ENCODE measurements at places on chromosomes 4 and X.

GRCh38 chrX:71815121-71815905 lies 52.2 kb downstream of the CXorf49B start:
- no peak for DNase-seq

DNA sequence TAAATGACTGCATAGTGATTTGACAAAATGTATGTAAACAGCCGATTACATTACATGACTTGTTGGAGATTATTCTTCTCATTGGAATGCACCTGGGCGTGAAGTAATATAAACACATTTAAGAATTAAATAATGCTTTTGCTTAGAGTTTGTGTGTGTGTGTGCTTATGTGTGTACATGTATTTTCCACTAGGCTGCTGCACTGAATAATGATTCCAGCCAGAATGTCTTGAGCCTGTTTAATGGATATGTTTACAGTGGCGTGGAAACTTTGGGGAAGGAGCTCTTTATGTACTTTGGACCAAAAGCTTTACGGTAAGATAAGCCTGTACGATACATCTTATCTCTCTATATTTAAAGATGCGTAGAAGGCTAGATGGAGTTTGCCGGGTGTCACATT lies 12.6 kb downstream of the NEIL3 start:
- no peak for DNase-seq

- DNase-seq: no peak
Measured at GRCh38 chrX:31497086-31497485, 425.2 kb upstream of the FTHL17 start.

DNA sequence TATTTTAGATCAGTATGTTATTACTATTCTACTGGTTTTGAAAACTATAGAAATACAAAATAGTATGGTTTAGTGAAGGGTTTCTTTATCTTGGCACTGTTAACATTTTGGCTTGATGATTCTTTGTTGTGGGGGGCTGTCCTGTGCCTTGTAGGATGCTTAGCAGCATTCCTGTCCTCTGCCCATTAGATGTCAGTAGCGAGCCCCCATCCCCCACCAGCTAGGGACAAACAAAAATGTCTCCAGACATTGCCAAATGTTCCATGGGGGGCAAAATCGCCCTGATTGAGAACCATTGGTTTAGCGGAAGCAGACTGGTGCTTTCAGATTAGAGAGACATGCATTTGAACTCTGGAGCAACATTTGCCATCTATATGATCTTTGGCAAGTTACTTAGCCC lies 23.3 kb downstream of the SPARCL1 start:
- DNase-seq: no peak

DNA sequence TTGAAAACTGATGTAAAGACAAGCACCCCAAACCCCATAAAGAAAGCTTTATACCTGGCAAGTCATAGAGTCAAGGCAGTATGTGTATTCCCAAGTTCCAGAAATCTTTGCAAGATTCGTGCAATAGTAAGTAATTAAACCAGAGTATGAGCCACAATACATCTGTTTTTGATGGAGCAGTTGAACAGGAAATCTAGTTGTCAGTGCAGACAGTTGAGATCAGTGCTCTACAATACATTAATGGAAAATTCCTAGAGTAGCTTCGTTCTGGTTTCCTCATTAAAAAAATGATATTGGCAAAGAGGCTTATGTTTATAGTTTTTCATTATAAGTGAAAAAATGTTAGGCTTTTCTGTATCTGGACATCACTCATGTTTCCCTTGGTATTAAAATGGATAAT lies 575.3 kb downstream of the TRIML1 start:
- no peak for DNase-seq

- DNase-seq: no peak
Measured at GRCh38 chrX:103518571-103518970, 718 bp downstream of the RAB40A start.

- DNase-seq: no peak
Measured at GRCh38 chr4:89216422-89216821, 91.2 kb downstream of the GPRIN3 start.

- no peak for DNase-seq
Measured at GRCh38 chr4:41532882-41533281, 5.1 kb upstream of the LIMCH1 start.

- DNase-seq: no peak
Measured at GRCh38 chr4:16489226-16489625, 263.0 kb upstream of the TAPT1 start.

- no peak for DNase-seq
Measured at GRCh38 chrX:23742174-23742696, 841 bp downstream of the ACOT9 start.

GRCh38 chrX:136909119-136909705 lies 28.7 kb upstream of the RBMX start:
- peak; percentile 77 for DNase-seq

GRCh38 chrX:76971393-76972376 lies 475.5 kb upstream of the FGF16 start:
- DNase-seq: peak; percentile 15

GRCh38 chrX:129695937-129696336 lies 41.2 kb upstream of the APLN start:
- no peak for DNase-seq

DNA sequence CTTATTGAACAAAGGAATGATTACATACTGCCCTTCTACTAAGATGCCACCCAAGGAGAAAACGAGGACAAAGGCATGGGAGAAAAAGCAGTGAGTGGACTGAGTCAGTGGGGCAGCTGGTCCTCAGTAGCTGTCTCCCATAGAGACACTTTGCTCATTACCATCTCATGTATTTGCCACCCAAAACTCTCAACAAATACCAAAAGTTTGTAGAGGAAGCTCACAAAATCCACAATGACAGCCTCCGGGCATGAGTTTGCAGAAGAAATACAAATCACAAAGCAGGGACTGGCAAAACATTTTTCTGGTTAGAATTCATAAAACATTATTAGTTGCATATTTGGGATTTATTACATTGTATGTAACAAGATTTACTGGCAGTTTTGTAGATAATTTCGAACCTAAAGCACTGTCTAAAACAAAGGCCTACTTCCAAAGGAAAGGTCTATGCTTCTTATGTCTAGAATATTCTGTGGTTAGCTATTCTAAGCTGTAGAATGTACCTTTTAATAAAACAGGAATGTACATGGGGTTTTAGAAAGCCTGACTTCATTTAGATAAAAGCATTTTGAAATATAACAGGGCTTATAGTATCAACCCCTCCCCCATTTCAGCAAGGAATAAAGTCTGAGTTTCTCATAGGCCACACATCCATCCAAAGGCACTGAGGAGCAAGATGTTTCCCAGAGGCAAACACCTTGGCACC lies 17.7 kb downstream of the PCDH18 start:
- no peak for DNase-seq

DNA sequence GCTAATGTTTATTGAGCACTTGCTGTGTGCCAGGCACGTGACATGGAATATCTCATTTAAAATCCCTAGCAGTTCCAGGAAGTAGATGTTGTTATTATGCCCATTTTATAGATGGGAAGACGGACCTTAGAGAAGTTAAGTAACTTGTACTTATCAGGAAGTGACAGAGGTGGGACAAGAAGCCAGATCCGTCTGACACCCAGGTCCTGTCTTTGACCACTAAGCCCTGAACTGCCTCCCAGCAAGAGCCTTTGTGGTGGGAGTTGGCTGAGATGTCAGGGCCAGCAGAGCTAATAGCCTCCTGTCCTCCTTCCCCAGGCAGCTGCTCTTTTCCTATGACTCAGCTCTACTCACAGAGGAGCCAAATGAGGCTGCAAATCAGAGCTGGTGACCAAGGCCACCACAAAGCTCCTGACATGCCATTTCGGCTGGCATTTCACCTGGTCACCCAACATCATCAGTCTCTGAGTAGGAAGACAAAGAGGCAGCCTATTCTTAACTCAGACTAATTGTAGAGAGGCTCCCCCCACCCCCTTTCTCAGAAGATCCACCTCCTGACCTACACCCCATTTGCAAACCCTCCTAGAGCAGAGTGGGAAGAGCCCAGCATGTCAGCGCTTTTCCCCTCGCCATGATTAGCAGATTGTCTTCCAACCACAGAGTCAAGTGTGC lies 175.1 kb upstream of the KIT start:
- DNase-seq: no peak

- DNase-seq: no peak
Measured at GRCh38 chr4:186249785-186250754, 15.9 kb upstream of the F11 start.

GRCh38 chrX:69361311-69361845 lies 142.7 kb upstream of the NALF2 start:
- no peak for DNase-seq

DNA sequence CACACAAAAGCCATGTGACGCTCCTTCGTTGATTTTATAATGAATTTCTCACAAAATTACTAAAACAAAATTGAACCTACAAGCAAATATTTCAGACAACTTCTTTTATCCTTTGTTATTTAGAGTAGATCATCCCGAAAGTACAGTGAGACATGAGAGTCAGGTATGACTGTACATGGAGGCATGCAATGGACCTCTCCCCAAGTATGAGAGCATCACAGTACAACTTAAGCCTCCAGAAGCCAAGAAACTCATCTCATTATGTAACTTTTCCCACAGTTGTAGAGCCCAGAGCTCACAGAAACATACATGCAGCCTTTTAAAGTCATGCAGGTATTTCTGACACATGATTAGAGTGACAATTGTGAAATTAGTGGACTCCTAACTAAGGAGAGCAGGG lies 167.7 kb downstream of the PAPSS1 start:
- DNase-seq: no peak

- no peak for DNase-seq
Measured at GRCh38 chr4:14726441-14726840, 275.8 kb upstream of the CPEB2 start.

DNA sequence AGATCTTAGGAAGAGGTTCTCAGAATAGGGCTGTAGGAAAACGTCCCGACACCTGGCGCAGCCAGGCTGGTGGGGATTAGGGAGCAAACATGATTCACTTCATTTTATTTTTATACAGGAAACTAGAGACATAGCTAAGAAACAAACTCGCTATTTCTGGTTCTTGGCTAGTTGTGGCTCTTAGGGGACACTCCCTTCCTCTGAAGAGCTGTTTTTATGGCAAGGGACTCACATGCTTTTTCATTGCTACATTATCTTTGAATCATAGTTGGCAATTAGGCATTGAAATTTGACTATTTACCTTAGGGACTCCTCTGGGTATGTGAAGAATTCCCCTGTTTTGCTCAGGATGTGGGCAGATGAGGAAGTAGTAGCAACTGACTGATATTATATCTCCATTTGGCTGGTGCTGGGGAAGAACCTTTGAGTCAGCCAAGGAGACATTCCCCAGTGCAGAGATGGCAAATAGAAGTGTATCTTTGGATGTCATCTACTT lies 174.5 kb downstream of the SMIM20 start:
- DNase-seq: no peak

GRCh38 chr4:180827232-180828009 lies 1415.8 kb upstream of the TENM3 start:
- no peak for DNase-seq

- DNase-seq: no peak
Measured at GRCh38 chrX:50893047-50893446, 17.5 kb upstream of the BMP15 start.

DNA sequence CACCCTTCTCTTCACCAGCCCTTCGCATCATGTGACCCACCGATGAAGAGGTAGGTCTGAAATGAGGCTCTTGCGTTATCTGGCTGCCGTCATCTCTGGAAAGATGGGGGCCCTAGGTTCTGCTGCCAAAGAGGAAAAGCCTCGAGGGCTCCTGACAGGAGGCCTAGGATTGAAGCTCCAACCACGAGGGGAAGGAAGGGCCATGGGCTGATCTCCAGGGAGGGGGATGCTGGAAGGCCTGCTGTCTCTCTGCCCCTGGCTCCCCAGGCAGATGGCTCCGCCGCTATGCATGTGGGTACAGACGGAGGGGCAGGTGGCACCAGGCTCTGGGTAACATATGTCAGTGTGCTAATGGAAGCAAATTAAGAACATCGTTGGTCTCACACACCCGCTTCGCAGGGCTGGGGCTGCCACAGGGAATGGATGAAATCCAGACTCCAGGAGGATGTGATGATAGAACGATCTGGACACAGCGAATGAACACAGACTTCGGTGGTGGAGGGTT lies 44.9 kb downstream of the AFAP1 start:
- DNase-seq: no peak

DNA sequence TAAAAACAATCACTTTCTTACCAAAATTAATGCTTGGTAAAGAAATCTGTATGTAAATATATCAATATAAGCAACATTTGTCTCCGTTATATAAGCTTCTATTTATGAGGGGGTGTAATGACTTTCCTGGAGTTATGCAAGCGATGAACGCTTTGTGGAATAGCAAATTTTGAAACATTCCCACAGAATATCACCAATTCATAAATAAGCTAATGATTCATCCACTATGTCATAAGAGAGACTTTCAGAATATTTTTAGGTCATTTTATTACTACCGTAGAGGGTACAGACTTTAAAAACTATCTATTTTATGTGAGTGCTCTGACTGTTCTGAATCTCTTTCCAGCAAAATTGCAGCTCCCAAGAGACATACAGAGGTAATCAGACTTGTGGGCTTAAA lies 179.5 kb upstream of the FTHL17 start:
- no peak for DNase-seq

DNA sequence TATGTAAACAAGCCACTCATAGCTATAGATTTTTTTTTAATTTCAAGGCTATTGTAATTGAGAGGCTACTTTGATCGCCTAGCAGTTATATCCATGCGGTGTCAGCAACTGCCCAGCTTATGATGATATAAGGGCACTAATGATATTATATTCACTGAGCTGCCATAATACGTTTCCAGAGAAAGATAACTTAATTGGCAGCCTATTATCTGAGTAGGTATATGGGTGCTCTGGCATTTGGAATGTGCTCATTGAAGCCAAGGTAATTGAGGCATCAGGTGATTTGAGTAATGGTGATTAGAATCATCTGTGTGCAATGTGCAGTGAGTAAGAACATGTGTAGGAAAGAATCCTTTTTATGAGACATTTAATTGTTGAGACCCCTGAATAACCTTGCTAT lies 490.0 kb downstream of the CENPC start:
- no peak for DNase-seq

DNA sequence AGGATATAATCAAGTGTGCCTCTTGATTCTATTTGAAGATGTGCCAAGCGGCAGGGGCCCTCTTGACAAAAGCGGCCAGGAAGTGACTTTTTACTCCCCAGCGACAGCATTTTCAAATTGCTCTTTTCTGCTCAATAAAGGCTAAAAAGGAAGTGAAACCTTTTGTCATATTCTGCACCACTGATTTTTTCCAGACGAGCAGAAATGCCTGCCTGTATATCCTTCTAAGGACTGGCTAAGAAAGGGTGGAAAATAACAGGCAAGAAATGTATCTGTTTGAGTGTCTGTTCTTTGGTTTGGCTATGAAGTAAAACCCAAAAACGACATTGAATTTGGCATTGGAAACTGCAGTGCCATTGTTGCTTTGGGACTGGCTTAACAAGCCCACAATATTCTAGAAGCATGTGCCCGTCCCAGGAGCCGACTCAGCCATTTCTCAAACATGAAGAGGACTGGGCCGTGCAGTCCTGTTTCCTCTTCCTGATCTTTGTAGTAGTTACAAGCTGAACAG lies 25.4 kb downstream of the TMSB4X start:
- DNase-seq: no peak

- no peak for DNase-seq
Measured at GRCh38 chr4:182937268-182938204, 20.4 kb upstream of the DCTD start.

- no peak for DNase-seq
Measured at GRCh38 chrX:6004529-6004928, 224.1 kb downstream of the NLGN4X start.

- DNase-seq: no peak
Measured at GRCh38 chr4:166846939-166847338, 387.4 kb downstream of the SPOCK3 start.

Measured in T-helper 1 cell (primary cell).